ENCODE measurements at places on chromosomes 7 and 10. TPM values are rescaled to one million over a fixed set of nuclear protein-coding genes. Genes with fewer than 3 reads are reported as not detected.

The TMEM130 gene
- total RNA-seq, result 10.2 TPM

- H3K4me1 ChIP-seq, result peaks cover 11% of the 10 kb centered on the region
- H3K27me3 ChIP-seq, result no peaks in the 10 kb centered on the region
- H3K27ac ChIP-seq, result no peak overlapping the region
- H3K4me3 ChIP-seq, result no peak overlapping the region
- no peak for DNase-seq
Measured at GRCh38 chr7:117067340-117067739, 114.0 kb downstream of the ST7 start.

GRCh38 chr10:70589762-70590654 is 12.5 kb downstream of the PRF1 start:
- H3K36me3 ChIP-seq, result no peaks in the 10 kb centered on the region
- H3K4me3 ChIP-seq, result no peak overlapping the region
- no peak for DNase-seq

- no peaks in the 10 kb centered on the region for H3K36me3 ChIP-seq
- peaks cover 3% of the 10 kb centered on the region for H3K4me1 ChIP-seq
- H3K4me3 ChIP-seq, result no peak overlapping the region
- peak overlapping the region; percentile 48 for H3K27ac ChIP-seq
- no peaks in the 10 kb centered on the region for H3K27me3 ChIP-seq
- no peak for DNase-seq
Measured at GRCh38 chr10:60817398-60817805, 39.1 kb downstream of the CDK1 start.

- no peak overlapping the region for H3K27ac ChIP-seq
- H3K27me3 ChIP-seq, result no peaks in the 10 kb centered on the region
- H3K36me3 ChIP-seq, result no peaks in the 10 kb centered on the region
- no peak for DNase-seq
Measured at GRCh38 chr10:131277278-131277677, 34.2 kb downstream of the TCERG1L start.

The CALHM2 gene
- 25.6 TPM for total RNA-seq

GRCh38 chr10:98687685-98688084 is 240.9 kb upstream of the HPS1 start:
- H3K4me1 ChIP-seq, result peaks cover 4% of the 10 kb centered on the region
- DNase-seq, result no peak
- H3K36me3 ChIP-seq, result no peaks in the 10 kb centered on the region

DNA sequence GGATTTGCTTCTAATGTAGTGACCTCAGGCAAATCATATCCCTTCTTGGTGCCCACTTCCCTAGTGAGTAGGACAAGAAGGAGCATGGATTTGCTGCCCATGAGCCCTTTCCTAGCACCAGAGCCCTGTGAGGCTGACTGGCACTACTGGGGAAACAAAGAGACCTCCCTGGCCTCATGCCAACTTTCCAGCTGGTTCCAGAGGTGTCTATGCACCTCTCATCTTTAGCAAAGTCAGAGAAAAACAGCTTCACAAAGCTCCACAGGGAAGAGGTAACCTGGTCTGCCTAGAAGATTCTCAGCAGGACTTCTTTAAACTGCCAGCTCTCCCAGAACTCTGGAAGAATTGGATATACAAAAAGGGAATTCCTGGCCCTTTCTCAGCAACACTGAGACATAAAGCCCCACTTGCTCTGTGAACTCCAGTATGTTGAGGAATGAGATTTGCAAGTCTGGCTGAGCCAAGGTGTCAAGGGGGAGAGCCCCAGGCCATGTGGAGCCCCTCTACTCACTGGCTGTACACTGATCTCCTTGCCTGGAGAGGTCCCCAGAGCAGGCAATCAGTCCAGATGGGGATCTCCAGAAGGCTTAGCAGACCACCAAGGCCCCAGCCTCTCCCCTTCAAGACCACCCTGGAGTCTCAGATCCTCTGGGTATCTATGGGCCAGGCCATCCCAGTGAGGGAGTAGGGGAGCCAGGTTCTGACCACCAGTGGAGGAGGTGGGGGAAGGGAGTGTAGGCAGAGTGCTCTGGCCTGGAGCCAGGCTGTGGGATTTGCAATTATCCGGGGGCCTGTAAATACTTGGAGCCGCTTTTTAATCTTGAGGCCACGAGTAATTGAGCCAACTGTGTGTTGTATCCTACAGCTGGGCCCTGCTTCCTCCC is 24.4 kb upstream of the RBM20 start:
- H3K27me3 ChIP-seq, result no peaks in the 10 kb centered on the region
- no peak for DNase-seq
- H3K27ac ChIP-seq, result no peak overlapping the region
- no peak overlapping the region for H3K4me3 ChIP-seq
- no peaks in the 10 kb centered on the region for H3K4me1 ChIP-seq
- H3K36me3 ChIP-seq, result no peaks in the 10 kb centered on the region

- no peak for DNase-seq
- H3K4me1 ChIP-seq, result no peaks in the 10 kb centered on the region
- no peak overlapping the region for H3K27ac ChIP-seq
- no peaks in the 10 kb centered on the region for H3K36me3 ChIP-seq
- H3K4me3 ChIP-seq, result no peak overlapping the region
Measured at GRCh38 chr10:69855346-69856111, 53.8 kb downstream of the COL13A1 start.

DNA sequence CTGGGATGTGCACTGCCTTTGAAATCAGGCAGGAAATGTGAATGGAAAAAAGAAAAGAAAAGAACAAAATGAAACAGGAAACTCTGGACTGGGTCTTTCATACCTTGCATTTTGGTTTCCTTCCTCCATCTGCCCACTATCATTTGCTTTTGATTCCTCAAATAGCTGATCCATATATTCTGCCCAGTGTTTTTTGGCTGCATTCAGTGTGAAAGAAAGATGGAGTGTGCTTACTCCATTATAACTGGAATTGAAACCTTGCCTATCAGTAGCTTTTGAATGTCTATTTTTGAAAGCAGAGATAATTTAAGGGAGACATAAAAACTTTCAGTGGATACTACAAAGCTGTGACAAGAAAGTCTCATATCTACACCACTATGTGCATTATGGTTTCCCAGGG is 64.1 kb upstream of the ASAH2 start:
- no peaks in the 10 kb centered on the region for H3K4me1 ChIP-seq
- no peak for DNase-seq
- H3K27ac ChIP-seq, result no peak overlapping the region

DNA sequence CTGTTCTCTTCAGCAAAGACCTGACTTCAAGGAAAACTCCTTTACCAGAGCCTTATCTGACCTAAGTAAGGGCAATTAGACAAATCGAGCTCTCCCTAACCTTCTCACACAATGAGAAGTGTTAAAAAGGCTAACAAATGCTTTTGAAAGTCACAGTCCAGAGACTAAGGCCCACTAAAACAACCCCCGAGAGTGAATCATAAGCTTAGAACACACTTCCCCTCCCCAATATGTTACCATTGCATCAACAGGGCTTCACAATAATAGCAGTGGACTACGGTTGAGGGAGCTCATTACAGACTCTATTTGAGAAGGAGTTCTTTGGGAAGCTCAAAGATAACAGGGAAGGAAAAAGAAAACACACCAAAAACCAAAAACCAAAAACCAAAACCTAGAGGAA is 28.6 kb upstream of the ZEB1 start:
- no peaks in the 10 kb centered on the region for H3K4me1 ChIP-seq
- H3K4me3 ChIP-seq, result no peak overlapping the region
- DNase-seq, result no peak
- no peak overlapping the region for H3K27ac ChIP-seq
- no peaks in the 10 kb centered on the region for H3K27me3 ChIP-seq
